ENCODE measurements at places on chromosomes 7 and 10.
A peak's percentile ranks its signal among the peaks of the same experiment; 100 is the strongest.

GRCh38 chr7:18648849-18649758 is 153.6 kb downstream of the HDAC9 start:
- no peaks in the 10 kb centered on the region for H3K36me3 ChIP-seq
- H3K4me1 ChIP-seq, result no peaks in the 10 kb centered on the region
- no peak for DNase-seq
- H3K27me3 ChIP-seq, result no peaks in the 10 kb centered on the region
- H3K4me3 ChIP-seq, result no peak overlapping the region

DNA sequence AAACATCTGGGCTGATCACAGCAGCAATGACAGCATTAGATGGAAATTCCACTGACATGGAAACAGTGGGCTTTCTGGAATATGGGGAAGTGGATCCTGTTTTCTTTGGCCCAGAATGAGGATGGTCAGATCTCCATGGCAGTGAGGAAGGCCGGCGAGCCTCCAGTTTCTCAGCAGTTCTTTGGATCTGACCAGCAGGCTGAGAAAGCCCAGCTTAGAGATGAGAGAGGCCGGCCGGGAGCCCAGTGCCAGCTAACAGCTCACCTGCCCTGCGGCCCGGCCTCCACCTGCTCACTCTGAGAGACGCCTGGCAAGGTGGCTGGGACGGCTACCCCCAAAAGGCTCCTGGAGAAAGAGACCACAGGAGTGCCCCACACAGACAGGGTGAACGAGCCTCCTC is 24.2 kb downstream of the GPER1 start:
- H3K27me3 ChIP-seq, result no peaks in the 10 kb centered on the region
- H3K4me3 ChIP-seq, result peak overlapping the region; percentile 22
- peaks cover 3% of the 10 kb centered on the region for H3K36me3 ChIP-seq
- H3K27ac ChIP-seq, result peak overlapping the region; percentile 62
- peaks cover 12% of the 10 kb centered on the region for H3K4me1 ChIP-seq

DNA sequence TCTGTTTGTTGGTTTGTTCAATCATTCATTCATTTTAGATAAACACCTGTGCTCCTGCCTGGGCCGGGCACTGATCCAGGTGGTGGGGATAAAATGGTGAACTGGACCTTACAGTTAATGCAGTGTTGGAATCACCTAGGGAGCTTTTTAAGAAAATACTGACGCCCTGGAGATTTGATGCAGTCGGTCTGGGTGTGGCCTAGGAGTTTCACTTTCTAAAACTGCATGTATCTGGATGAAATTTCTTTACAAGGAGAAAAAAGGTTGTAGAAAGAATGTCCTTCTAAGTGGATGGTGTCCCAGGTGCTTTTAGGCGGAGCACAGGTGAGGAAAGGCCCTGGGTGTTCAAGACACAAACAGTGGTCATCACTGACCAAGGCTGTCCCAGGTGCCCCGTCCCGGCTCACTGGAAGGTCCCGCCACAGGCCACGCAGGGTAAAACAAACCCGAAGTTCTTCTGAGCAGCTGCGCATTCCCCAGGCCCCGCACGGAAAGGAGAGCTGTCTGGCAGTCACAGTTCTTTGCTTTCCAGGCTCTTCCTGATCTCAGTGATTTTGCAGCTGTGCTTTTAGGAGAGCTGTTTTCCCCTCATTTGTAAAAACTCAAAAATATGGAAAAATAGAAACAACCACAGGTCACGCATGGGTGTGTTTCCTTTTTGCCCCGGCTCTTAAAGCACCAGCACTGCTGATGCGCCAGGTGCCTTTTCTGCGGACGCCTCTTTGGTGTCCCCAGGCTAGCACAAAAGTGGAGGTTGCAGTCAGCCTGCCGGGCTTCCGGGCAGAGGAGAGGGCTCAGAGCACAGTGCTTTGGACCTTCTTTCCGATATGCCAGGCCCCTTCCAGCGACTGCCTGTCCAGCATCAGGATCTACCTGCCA is 161.9 kb downstream of the GRK5 start:
- no peak for DNase-seq
- H3K4me1 ChIP-seq, result peaks cover 23% of the 10 kb centered on the region
- no peak overlapping the region for H3K4me3 ChIP-seq
- H3K27ac ChIP-seq, result no peak overlapping the region
- H3K27me3 ChIP-seq, result peaks cover 2% of the 10 kb centered on the region
- H3K36me3 ChIP-seq, result no peaks in the 10 kb centered on the region

DNA sequence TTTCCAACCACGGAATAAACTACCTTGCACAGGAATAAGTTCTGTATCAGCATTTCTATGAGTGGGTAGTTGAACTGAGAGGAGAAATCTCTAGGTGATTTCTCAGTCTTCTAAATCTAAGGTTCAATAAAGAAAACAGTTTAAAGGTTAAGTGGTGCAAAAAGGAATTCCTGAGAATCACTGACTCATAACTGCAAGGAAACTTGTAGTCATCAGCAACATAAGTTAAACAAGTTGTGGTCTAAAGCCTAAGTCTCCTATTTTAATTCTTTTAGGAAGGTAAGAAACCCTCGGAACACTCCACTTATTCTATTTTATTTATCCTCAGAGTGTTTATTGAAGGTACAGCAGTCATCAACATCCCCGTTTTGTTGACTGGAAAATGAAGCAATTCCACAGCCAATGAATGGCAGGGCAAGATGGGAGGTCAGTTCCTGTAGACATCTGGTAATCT is 92.4 kb upstream of the PIK3CG start:
- H3K27ac ChIP-seq, result peak overlapping the region; percentile 63
- DNase-seq, result no peak
- peaks cover 41% of the 10 kb centered on the region for H3K4me1 ChIP-seq

DNA sequence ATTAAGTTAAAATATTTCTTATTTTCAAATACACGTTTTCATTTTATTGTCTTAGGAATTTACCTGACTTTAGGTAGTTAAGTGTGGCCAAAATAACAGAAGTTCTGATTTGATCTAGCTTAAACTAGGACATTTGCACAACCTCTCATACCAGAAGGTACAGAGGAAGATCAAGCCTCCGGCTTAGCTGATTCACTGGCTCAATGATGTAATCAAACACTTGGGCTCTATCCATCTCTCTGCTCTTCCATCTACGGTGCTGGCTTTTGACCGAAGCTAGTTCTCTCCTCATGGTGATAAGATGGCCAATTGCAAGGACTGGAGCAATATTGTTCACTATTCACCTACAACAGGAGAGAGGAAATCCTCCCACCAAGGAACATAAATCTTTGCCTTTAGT is 12.2 kb upstream of the HYCC1 start:
- H3K27me3 ChIP-seq, result no peaks in the 10 kb centered on the region
- no peaks in the 10 kb centered on the region for H3K36me3 ChIP-seq
- H3K27ac ChIP-seq, result no peak overlapping the region
- peak; percentile 79 for DNase-seq

DNA sequence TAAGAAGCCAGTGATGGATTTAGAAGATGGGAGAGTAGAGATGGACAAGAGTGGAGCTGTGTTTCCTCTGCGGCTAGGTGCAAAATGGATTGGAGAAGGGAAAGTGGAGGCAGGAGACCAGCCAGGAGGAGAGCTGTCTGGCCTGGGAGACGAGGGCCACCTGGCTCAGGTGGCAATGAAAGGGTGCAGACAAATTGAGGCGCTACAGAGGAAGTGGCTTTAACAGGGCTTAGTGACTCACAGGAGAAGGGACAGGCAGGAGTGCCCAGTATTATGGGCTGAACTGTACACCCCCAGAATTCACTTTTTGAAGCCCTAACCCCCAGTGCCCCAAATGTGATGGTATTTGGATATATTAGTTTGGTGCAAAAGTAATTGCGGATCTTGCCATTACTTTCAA is 65.6 kb upstream of the DUSP5 start:
- H3K4me3 ChIP-seq, result no peak overlapping the region
- no peak overlapping the region for H3K27ac ChIP-seq
- DNase-seq, result no peak
- H3K27me3 ChIP-seq, result no peaks in the 10 kb centered on the region
- H3K4me1 ChIP-seq, result peaks cover 7% of the 10 kb centered on the region

DNA sequence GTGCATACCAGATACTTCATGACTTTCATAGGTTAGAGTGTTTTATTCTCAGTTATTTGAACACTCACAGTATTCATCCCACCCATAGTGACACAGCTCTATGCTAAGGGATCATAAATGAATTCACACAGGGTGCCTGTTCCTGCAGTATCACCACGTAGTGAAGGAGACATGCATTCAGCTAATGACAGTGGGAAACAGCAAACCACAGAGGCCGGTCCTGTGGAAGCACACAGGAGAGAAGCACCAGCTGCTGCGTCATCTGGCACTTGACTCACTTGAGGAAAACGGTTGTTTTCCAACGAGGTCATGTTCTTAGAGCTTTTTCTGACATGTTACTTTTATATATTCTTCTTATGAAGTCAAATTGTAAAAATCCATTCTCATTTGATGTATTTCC is 73.0 kb downstream of the UBE3C start:
- peaks cover 11% of the 10 kb centered on the region for H3K4me1 ChIP-seq
- no peak for DNase-seq
- peak overlapping the region; percentile 59 for H3K27ac ChIP-seq
- no peaks in the 10 kb centered on the region for H3K27me3 ChIP-seq

- no peak overlapping the region for H3K4me3 ChIP-seq
- no peaks in the 10 kb centered on the region for H3K36me3 ChIP-seq
- H3K27ac ChIP-seq, result no peak overlapping the region
- no peaks in the 10 kb centered on the region for H3K4me1 ChIP-seq
- peaks cover 23% of the 10 kb centered on the region for H3K27me3 ChIP-seq
These were observed 5.3 kb downstream of the CAMK2B start for GRCh38 chr7:44320141-44320540.

DNA sequence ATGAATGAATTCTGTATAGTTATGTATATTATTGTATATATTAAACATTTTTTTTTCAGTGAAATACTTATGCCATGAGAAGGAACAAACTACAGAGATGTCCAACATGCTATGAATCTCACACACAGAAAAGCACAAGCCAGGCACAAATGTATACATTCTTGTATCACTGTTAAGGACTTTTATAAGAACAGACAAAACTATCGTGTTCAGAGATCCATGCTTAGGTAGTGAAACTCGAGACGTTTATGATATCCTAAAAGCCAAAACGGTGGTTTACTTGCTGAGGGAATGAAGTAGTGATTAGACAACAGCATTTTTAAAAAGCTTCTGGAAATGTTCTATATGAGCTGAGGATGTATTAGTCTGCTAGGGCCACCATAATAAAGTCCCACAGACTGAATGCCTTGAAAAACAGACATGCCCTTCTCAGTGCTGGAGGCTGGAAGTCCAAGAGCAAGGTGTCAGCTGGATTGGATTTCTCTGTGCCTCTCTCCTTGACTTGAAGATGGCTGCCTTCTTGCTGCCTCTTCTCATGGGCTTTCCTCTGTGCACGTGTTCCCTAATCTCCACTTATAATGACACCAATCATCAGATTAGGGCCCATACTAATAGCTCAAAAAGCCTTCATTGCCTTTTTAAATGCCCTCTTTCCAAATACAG is 4.3 kb downstream of the MKI67 start:
- no peak overlapping the region for H3K27ac ChIP-seq
- H3K36me3 ChIP-seq, result peaks cover 5% of the 10 kb centered on the region
- H3K27me3 ChIP-seq, result no peaks in the 10 kb centered on the region
- no peak overlapping the region for H3K4me3 ChIP-seq
- H3K4me1 ChIP-seq, result peaks cover 21% of the 10 kb centered on the region
- DNase-seq, result no peak

GRCh38 chr10:51001587-51001986 is 72.7 kb upstream of the PRKG1 start:
- H3K36me3 ChIP-seq, result no peaks in the 10 kb centered on the region
- H3K4me1 ChIP-seq, result peaks cover 16% of the 10 kb centered on the region
- no peak for DNase-seq
- peak overlapping the region; percentile 66 for H3K27ac ChIP-seq

DNA sequence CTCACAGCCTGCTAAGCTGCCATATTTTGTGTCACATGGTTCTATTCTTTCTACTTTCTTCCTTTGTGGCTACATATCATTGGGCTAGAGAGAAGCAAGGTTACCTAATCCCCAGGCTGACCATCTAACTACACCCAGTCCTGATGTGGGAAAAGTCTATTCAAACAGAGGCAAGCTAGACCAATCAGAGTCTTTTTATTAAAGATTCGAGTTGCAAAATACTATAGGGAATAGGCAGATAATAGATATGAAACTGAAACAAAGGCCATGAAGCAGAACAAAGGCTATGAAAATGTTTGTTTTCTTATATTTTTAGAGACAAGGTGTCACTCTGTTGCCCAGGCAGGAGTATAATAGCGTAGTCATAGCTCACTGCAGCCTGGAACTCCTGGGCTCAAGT is 36.7 kb downstream of the MTERF1 start:
- H3K27ac ChIP-seq, result no peak overlapping the region
- no peaks in the 10 kb centered on the region for H3K27me3 ChIP-seq
- no peaks in the 10 kb centered on the region for H3K36me3 ChIP-seq
- peaks cover 4% of the 10 kb centered on the region for H3K4me1 ChIP-seq

DNA sequence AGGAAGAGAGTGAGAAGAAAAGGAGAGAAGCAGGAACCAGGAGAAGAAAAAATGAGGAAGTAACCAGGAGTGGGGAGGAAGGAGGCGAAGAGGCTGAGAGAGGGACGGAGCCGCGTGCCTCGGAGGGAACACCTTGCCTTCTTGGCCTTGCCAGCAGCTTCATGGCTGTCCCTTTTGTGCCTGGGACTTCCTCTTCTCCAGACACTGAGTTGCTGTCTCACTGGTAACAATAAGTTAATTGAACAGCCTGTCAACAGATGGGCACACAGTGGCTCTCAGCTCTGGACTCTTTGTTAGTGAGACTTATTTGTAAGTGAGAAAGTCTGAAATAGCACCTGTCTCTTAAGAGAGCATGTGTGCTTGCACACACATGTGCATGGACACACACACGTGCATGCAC is 83.2 kb downstream of the GATA3 start:
- no peak overlapping the region for H3K27ac ChIP-seq
- H3K4me1 ChIP-seq, result no peaks in the 10 kb centered on the region
- no peak overlapping the region for H3K4me3 ChIP-seq
- H3K36me3 ChIP-seq, result no peaks in the 10 kb centered on the region
- no peak for DNase-seq
- H3K27me3 ChIP-seq, result no peaks in the 10 kb centered on the region

GRCh38 chr7:103446049-103446520 is at the start of gene SLC26A5:
SLC26A5 (minus strand) TSS chr7:103446207; CDS start chr7:103421514, 24,693 bp downstream.
- no peak for DNase-seq
- peak within 1 kb of the TSS; percentile 53 for H3K4me3 ChIP-seq
- H3K36me3 ChIP-seq, result no peaks in the 10 kb centered on the region
- H3K27ac ChIP-seq, result no peak within 1 kb of the TSS
- H3K27me3 ChIP-seq, result peaks cover 48% of the 10 kb centered on the region

DNA sequence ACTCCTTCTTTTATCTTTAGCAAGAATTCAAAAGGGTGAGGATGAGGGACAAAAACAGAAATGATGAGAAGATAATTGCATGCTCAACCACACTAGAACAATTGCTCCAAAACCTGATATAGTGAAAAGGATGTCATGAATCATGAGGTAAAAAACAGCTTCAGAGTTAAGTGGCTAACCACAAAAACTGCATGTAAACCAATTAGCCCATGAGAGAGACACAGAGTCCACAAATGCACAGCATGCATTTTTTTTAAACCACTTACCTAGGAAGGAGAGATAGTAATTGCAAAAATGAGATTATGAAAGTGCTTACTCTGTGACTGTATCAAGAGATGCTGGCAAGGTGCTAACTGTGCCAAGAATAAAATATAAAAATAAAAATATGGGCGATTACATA is 132.9 kb downstream of the MBL2 start:
- no peaks in the 10 kb centered on the region for H3K36me3 ChIP-seq
- DNase-seq, result no peak
- H3K27me3 ChIP-seq, result no peaks in the 10 kb centered on the region
- no peak overlapping the region for H3K4me3 ChIP-seq
- no peak overlapping the region for H3K27ac ChIP-seq

Data from osteoblast (primary cell).